PC-9 (cell line): ENCODE measurements at places on chromosomes 12 and 14. TPM values are rescaled to one million over a fixed set of nuclear protein-coding genes. Genes with fewer than 3 reads are reported as not detected.

The TCL1B gene
- not detected in 2 replicates for total RNA-seq

The OR11H12 gene
- total RNA-seq: not detected in 2 replicates

The CD4 gene
- 1.0 and 3.2 TPM in 2 replicates for total RNA-seq

The TRPV4 gene
- total RNA-seq: 3.1 and 3.2 TPM in 2 replicates

The RGS6 gene
- not detected in 2 replicates for total RNA-seq

The KLHDC1 gene
- total RNA-seq: 1.2 and 3.8 TPM in 2 replicates

The HOXC6 gene
- total RNA-seq: 4.1 and 5.7 TPM in 2 replicates

The SLC24A4 gene
- not detected in 2 replicates for total RNA-seq

The NOVA1 gene
- total RNA-seq: 0.68 and 1.1 TPM in 2 replicates

The PIWIL1 gene
- not detected in 2 replicates for total RNA-seq

The PSMD9 gene
- 64.8 and 76.6 TPM in 2 replicates for total RNA-seq

The TSPAN8 gene
- total RNA-seq: 1.9 and 2.9 TPM in 2 replicates

The CLEC14A gene
- total RNA-seq: 0.23 and 0.31 TPM in 2 replicates

The MYH6 gene
- not detected in 2 replicates for total RNA-seq

The CDKN3 gene
- total RNA-seq: 61.1 and 105 TPM in 2 replicates

The LMNTD1 gene
- total RNA-seq: not detected in 2 replicates

The RPL10L gene
- total RNA-seq: not detected in 2 replicates

The PTPRQ gene
- total RNA-seq: not detected in 2 replicates

The MIP gene
- total RNA-seq: not detected in 2 replicates

The C1QL4 gene
- total RNA-seq: 0.18 and 0.22 TPM in 2 replicates

The ESR2 gene
- total RNA-seq: 0.20 TPM in 1 of 2 replicates, not detected in the other

The ATP2A2 gene
- total RNA-seq: 127 and 154 TPM in 2 replicates

The ABHD12B gene
- not detected in 2 replicates for total RNA-seq

The EXOC3L4 gene
- total RNA-seq: 0.38 and 1.7 TPM in 2 replicates

The MLH3 gene
- 47.6 and 48.7 TPM in 2 replicates for total RNA-seq

The STYK1 gene
- total RNA-seq: 7.8 and 16.9 TPM in 2 replicates

The ALX1 gene
- not detected in 2 replicates for total RNA-seq

The GPR65 gene
- not detected in 2 replicates for total RNA-seq
